ENCODE measurements at places on chromosomes 7 and 10.

DNA sequence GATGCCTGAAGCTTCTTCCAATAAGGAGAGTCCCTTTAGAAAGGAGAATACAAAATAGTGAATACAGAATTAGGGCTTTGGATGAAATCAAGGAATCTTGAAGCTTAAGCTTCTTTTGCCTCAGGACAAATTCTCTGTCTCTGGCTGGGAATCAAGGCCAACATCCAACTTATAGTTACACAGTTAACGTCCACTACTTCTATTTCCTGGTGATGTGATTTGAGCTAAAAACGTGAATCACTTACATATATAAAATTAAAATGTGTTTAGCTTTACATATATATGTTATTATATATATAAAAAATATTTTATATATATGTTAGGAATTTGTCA lies 11.4 kb upstream of the INPP5F start:
- no peak for DNase-seq

DNA sequence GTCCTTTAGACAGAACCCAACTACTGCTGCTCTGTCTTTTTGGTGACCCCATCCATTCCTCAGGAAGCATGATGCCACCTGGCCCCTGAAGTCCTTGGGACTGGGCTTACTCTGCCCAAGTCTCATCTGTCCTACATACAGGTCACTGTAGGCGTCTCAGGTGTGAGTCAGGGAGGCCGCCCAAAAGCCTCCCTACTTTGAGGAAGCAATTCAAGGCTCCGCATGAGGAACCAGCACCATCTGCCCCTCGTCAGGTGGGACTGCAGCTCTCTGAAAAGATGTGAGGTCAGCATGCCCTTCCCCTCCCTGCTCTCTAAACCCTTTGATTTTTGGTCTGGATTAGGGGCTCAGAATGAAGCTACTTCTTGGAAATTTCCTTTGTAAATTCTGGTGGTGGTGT lies 354.8 kb downstream of the CXCL12 start:
- DNase-seq = no peak

- no peak for DNase-seq
These were observed 43.8 kb downstream of the PDE6C start for GRCh38 chr10:93656155-93656554.

GRCh38 chr7:157405914-157406810 lies 69.4 kb downstream of the DNAJB6 start:
- no peak for DNase-seq

GRCh38 chr7:159211540-159212182 lies 67.0 kb upstream of the VIPR2 start:
- no peak for DNase-seq

GRCh38 chr7:150358988-150359621 lies 9.5 kb upstream of the REPIN1 start:
- DNase-seq = no peak

GRCh38 chr10:76017733-76018433 lies 586.5 kb downstream of the LRMDA start:
- no peak for DNase-seq

DNA sequence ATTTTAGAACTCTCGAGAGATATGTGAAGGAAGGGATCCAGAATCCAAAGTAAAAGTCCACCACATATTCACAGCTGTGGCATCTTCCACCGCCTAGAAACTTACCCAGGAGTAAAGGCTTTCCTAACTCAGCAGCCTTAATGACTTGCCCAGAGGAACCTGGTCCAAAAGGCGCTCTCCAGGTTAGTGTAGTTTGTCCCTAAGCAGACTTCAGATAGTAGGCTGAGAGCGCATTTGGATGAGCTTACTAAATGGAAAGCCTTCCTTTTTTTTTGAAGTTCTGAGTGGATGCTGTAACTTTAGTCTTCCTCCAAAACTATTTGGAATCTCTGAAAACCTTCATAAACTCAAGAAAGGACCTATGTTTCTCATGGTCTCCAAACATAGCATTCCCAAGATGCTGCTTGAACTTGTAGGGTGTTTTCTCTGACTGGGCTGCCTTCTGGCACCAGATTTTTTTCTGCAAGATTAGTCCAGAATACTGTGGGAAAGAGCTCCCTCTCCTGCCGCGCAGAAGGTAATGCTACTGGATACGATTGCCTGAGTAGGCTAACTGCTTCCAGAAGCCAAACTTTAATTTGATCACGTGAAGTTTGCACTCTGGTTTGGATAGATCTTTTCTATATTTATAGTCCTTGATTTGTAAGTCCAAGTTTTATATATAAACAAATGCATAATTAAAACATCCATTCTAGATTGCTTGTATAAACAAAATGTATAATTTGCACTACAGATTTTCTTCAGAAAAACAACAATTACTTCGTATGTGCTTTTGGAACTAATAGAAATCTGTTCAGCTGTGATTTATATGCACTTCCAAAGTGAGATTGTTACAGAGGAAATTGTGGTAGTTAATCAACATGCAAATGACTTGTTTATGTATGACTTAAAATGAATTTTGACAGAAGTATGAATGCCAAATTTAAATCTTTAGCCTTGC lies 19.6 kb upstream of the GPR37 start:
- peak; percentile 44 for DNase-seq

GRCh38 chr10:132927824-132928223 lies 14.5 kb downstream of the CFAP46 start:
- no peak for DNase-seq

GRCh38 chr7:36165059-36165458 lies 12.0 kb downstream of the EEPD1 start:
- no peak for DNase-seq

DNA sequence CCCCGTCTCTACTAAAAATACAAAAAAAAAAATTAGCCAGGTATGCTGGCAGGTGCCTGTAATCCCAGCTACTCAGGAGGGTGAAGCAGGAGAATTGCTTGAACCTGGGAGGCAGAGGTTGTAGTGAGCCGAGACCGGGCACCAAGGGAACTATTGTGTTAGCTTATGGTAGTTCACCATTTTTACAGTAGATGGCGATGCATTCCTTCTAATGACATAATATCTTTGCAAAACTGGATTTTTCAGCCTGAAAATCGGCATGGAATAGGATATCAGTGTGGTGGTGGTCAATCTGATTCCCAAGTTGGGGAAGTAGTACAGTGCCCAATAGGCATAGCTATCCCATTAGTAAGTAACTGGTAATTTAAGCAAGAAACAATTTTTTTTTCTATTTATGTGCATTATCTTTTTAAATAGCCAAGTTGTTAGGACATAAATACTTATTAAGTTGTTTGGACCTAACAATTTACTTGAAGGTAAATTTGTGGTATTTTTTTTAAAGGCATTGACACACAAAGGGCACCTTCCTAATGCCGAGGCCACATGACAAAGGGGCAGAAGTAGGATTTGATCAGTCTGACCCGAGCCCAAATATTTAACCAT lies 17.6 kb upstream of the IMPDH1 start:
- no peak for DNase-seq

DNA sequence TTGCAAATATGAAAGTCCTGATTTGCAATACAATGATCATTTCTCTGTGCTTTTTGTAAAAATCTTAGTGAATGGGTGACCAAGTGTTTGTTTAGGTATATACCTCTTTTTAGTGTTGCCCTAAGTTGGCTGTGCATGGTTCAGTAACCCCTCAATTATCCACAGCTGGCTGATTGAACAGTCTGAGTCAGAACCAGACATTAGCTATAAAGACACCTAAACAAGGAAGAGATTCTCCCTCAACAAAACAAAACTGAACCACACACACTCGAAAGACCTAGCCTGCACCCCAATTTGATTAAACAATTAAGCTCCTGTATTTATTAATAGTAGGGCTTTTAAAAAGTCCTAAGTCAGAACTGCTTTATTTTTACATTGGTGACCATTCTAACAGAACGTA lies 2.8 kb downstream of the RSBN1L start:
- no peak for DNase-seq

GRCh38 chr7:44065431-44066110 lies at the start of gene PGAM2:
Gene PGAM2, minus strand, starts transcription at chr7:44065567. Its CDS starts 38 bp downstream, at chr7:44065529.
- DNase-seq = no peak

DNA sequence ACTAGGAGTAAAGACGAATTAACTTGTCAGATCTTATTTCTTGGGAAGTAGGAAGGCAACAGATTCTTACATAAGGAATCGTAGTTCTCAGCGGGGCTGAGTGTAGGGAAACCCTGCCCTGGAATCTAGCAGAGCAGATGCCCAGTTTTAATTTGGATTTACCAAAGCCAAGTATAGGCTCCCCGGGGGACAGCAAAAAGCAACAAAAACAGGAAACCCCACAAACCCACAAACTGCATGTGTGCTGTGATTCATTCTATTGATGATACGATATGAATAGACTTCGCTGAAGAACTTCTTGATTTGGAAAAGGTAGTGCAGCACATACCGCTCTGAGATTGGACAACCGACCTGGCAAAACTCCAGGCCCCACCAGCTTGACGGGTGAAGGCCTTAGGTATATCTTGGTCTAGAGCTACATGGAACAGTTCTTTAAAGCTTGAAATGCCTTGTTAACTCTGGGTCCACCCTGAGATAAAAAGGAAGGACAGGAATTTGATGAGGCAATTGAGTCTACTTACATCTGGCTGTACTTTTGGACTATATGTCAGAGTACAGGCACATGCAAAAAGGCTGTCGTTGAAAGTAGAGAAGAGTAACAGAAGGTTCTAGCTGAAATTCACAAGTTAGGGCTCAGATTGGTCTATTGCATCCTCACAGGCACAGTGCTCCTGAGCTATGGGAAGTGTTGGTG lies 49.1 kb downstream of the STRA8 start:
- DNase-seq = peak; percentile 23

- DNase-seq = no peak
These were observed 260.6 kb downstream of the MAD1L1 start for GRCh38 chr7:1971946-1972654.

Measured in foreskin keratinocyte (primary cell).